ENCODE measurements at places on chromosomes 11 and 22.

- no peak for DNase-seq
Measured at GRCh38 chr22:17303840-17304779, 65.2 kb upstream of the CECR2 start.

DNA sequence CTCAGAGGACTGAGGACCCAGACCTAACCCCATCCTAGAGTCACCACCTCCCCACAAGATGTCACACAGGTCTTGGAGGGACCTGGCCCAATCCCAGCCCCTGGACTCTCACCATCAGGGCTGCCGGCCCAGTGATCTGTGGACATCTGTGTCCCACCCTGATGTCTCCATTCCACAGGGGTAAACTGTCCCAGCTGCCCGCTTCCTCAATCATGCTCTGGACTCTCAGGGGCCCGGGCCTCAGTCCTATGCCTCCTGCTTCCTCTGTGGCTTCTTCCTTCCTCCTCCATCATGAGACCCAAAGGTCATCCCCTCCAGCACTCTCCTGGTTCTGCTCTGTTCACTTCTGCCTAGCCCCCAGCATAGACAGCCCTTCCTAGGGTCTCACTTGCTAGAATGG, 32.2 kb downstream of the ARAP1 start:
- no peak for DNase-seq

DNA sequence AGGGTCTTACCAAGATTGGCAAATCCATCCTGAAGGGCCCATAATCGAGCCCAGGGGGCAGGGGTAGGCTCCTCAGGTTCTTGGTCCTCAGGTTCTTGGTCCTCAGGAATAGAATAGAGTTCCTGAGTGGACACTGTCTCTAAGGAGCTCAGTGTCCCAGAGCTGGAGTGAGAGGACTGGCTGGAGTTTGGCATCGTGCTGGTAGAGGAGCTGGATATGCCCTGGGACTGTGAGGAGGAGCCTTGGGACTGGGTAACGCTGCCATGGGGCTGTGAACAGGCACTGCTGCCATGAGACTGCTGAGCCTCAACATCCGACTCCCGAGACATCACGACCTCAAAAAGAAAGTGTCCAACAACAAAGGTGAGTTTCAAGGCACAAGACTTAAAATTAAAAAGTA, 7.2 kb downstream of the CHEK2 start:
- DNase-seq, result no peak

GRCh38 chr22:31340360-31340759, 5.8 kb downstream of the PATZ1 start:
- no peak for DNase-seq

GRCh38 chr11:28542561-28542960, 434.4 kb downstream of the METTL15 start:
- DNase-seq, result no peak

DNA sequence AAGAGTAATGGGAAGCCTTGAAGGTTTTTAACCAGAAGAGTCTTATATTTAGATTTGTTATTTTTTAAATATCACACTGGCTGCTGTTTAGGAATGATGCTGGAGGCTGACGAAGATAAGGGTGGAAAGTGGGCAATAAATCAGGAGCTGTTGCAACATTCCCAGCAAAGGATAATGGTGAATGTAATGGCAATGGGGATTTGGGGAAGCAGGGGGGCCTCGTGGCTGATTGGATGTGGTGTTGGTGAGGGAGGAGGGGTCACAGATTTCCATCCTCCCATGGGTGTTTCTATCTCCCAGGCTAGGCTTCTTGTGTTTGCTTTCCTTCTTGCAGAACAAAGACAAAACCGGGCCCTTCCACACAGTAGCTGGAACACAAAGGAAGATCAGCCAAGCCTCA, 80.8 kb downstream of the PIWIL4 start:
- no peak for DNase-seq

GRCh38 chr22:50576070-50576469, 2.2 kb downstream of the CPT1B start:
- peak; percentile 75 for DNase-seq

DNA sequence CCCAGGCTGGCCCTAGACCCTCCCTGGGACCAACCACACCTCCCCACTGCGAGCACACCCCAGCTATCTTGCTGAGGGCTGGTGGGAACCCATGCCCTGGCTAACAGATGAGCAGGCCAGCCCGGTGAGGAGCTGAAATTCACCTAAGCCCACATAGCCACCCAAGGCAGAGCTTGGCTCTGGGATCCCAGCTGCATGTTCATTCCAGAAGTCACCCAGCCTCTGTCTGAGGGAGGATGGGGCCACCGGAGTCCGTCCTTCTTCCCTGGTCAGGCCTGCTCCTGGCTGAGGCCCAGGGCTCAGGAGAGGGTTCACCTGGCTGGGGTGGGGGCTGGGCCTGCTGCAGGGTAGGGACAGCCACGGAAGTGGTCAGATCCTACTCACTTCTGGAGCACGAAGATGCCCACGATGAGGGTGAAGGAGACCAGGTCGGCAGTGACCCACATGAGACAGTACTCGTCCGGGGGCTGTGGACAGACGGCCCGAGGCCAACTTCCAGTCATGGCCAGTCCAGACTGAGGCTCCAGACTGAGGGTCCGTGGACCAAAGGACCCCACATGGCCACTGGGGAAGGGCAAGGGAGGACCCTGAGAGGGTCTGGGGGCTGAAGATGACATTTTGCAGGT, 6.6 kb upstream of the KLHL35 start:
- DNase-seq, result no peak

DNA sequence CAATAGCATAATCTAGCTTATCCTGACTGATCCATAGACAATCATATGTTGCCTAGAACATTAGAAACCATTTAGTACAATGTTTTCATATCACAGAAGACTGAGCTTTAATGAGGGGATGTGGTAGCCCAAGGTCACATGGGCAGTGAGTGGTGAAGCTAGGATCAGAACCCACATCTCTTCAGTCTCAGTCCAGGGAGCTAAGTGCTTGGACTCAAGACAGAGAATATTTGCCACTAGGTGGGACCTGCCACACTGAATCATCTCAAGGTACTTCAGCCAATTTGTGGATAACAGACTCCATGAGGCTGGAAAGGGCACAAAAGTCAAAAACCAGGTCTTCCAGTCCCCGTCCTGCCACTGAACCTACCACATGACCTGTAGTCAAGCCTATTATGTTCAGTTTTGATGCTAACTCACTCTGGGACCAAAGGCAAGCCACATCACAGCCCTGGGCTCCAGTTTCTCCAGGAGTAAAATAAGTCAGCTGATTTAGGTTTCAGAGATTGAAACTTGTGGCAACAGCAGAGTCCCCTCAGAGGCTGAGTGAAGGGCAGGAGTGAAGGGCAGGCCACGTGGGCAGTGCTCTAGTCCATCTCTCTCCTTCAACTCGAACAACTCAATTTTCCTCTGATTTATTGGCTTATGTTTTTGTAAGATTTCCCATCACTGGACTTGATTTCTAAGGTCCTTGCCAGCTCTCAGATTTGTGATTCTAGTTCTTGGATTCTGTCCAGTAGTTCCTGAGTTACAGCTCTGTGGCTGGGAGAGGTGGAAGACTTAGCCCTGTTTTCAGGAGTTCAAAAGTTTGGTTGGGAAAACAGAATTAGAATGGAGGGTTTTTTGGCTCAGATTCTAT, 84.6 kb upstream of the PHOX2A start:
- no peak for DNase-seq

- DNase-seq, result no peak
Measured at GRCh38 chr22:40330615-40331014, 15.7 kb upstream of the ADSL start.

GRCh38 chr11:64058494-64058893, 22.8 kb downstream of the FLRT1 start:
- DNase-seq, result no peak

DNA sequence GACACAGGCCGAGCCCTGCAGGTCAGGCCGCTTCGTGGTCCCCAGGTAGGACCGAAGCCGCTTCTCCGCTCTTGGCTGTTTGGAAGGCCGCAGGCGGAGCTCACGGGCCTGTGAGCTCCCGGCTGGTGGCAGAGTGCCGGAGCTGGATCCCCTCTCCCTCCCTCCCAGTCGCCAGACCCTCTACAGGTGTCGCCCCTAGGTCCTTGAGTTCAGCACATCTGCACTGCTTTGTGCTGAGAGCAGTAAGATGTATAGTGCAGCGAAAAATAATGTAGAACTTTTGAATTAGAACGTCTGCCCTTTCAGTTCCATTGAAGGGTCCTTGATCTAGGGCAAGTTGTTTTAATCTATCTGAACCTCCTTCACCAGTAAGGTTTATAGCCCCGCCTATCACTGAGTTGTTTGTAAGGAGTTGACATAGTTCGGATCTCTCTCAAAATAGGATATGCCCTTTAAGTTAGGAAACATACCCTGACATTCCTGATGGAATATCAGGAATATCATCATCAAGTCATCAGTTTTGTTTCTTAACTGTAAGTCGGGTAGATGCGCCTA, 419 bp downstream of the ANKRD49 start:
- DNase-seq, result peak; percentile 39

GRCh38 chr11:104907521-104908185, 9.4 kb upstream of the CASP12 start:
- peak; percentile 51 for DNase-seq

DNA sequence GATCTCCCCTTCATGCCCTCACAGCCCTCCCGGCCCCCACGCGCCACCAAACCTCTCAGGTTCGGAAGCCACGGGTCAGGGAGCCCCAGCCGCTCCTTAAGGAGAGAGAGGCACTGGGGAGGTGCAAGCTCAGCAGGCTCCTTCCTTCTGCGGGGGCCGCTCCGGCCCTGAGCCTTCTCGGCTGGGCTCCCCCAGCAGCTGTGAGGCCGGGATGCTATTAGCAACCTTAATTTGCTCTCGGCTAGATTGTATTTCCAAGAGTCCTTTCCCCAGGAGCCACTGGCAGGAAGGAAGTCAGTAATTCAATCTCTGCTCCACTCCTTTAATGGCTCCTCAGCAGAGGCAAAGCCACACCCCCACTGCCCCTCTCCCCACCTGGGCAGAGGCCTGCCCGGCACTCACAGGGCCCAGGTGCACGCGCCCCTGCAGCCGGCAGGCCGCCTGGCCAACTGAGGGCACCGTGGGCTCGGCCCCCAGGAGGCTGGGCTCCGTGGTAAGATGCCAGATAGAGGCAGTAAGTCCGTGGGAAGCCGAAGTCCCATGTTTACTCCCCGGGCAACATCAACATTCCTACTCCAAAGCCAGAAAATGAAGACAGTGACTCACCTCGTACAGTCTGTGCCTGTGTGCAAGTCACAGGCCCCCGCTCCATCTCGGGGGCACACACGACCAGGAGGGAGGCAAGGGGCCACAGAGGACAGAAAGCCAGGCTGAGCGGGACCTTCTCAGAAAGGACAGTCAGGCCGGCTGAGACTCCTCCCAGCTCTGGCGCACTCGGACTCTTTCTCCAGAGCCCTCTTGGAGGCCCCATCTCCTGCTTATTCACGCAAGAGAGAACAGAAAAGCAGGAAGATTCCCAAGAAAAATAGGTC, 5.2 kb downstream of the IGSF9B start:
- DNase-seq, result no peak

GRCh38 chr22:47000888-47001287, 238.4 kb downstream of the TBC1D22A start:
- no peak for DNase-seq

DNA sequence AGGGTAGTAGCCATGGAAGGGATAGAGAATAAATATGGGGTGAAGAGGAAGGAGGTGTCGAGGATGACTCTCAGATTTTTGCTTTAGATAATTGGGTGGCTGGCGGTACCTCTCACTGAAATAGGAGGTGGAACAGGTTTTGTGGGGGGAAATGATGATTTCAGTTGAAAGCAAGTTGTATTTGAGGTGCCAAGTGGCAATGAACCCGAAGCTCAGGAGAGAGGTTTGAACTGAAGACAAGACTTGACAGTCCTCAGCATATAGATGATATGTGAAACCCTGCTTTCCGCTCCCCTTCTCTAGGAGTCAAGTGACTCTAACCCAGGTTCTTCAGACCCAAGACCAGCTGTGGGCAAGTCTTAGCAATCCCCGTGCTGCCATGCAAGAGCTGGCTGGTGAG, 33.7 kb downstream of the RRP8 start:
- DNase-seq, result no peak

- peak; percentile 45 for DNase-seq
Measured at GRCh38 chr22:20663137-20663828, 110.6 kb upstream of the SERPIND1 start.

DNA sequence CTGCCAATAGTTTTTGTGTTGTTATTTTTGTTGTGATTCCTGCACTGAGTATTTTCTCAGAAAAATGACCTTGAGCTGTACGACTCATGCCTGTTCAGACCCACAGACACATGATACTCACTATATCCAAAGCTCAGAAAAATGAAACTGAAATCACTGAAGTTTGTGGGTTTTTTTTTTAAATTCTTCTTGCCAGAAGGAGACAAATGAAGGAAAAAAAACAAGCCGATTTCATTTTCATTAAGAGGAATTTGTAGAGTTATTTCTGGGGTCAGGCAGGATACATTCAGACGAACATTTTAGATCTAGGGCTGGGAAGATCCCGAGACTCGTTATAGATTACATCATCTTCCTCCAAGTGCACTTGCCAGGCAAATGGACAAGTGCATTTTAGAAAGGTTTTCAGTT, 60.4 kb downstream of the BMAL1 start:
- peak; percentile 63 for DNase-seq

GRCh38 chr11:17522655-17523054, 21.6 kb downstream of the USH1C start:
- DNase-seq, result no peak

DNA sequence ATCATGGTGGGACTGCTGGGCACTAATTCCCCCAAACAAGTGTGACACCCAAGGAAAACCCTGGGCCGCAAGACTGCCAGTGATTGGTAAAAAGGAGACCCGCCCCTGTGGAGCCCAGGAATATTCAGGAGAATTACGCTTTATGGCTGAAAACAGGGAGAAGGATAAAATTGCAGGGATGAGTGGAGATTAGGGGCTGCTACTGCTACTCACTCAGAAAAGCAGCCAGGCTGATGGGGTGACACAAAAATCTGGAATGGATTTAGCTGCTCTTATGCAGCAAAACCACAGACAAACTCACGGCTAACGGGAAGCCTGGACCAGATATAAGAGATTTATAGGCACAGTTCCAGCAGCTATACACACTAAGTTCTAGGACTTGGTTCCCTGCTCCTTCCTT, 4.4 kb upstream of the FBXO3 start:
- peak; percentile 40 for DNase-seq

GRCh38 chr11:83779876-83780275, 493.7 kb upstream of the CCDC90B start:
- DNase-seq, result no peak

DNA sequence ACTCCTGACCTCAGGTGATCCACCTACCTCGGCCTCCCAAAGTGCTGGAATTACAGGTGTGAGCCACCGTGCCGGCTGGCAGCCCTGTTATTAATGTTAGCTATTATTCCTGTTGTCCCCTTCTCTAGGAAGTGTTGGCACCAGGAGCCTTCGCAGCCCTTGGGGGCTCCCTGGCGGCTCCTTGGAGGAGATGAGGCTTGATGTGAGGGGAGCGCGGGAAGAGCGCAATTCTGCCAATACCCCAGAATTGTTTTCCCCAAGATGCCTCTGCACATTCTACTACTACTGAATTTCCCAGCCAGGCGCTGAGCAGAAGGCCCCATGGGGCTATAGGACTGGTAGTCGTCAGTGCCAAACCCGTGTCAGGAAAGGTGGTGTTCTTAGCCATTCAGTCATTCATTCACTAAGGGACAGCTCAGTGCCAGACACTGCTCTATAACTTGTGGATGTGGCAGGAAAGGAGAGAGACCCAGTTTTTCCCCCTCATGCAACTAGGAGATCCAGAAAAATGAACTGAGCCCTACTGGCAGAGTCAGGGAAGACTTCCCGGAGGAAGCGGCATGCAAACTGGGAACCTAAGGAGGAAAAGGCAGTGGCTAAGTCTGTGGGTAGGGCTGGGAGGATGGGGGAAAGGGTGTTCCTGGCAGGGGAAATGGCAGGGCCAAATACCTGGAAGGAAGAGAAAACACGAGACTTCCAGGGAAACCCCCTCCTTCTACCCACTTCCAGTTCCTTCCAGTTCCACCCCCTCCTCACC, 3.5 kb downstream of the FBLN1 start:
- no peak for DNase-seq

- no peak for DNase-seq
Measured at GRCh38 chr11:22516111-22516510, 109.5 kb downstream of the FANCF start.
